HepG2 (cell line): ENCODE measurements at places on chromosomes 6 and 20.

- DNase-seq: no peak
Measured at GRCh38 chr20:36028106-36028808, 59.9 kb downstream of the CNBD2 start.

GRCh38 chr6:119350202-119350951, 816 bp upstream of the MAN1A1 start:
- peak; percentile 33 for DNase-seq

GRCh38 chr20:9916761-9917160, 77.9 kb upstream of the PAK5 start:
- no peak for DNase-seq

DNA sequence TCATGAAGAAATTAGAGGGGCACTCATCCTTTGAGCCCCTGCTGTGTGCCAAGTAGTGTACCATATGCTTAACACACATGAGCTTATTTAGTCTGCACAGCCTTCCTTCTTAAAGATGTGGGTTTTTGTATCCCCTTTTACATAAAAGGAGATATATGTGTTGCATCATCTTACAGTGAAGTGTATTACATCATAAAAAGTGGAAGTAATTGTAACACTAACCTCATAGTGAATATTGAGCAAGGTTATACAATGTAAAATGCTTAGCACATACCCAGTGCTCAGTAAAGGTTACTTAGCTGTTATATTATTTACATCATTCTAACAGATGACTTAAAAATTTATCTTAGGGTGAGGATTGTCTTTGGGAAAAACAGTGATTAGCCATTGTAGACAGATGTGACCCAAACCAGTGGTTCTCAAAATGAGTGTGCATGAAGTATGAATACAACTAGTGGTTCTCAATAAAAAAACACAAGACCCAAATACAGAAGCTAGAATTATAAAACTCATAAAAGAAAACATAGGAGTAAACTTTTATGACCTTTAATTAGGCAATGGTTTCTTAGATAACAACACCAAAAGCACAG, 3.8 kb upstream of the PIGU start:
- no peak for DNase-seq

DNA sequence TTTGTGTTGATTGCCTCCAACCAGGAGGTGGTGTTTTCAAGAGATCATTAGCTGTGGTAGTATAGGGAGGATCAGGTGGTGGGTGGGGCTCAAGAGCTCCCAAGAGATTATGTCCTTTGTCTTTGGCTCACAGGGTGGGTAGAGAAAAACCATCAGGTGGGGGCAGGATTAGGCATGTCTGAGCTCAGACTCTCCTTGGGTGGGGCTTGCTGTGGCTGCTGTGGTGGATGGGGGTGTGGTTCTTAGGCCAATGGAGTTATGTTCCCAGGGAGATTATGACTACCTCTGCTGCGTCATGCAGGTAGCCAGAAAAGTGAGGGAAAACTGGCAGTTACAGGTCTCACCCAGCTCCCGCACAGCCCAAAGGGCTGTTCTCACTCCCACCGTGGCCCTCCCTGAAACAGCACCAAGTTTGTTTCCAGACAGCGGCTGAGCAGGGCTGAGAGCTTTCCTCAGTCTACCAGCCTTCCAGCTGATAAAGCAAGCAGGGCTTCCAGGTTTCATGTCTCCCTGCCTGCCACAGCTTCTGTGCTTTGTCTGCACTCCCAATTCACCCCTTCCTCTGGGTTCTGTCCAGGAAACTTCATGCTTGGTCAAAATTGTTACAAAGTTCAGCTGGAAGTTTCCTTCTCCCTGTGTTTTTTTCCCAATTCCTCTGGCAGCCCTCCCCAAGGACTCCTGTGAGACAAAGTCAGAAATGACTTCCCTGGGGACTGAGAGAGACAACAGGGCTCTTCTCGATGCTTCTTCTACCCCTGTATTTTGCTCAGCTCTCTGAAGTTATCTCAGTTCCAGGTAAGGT, 481.1 kb upstream of the MAN1A1 start:
- DNase-seq: no peak

DNA sequence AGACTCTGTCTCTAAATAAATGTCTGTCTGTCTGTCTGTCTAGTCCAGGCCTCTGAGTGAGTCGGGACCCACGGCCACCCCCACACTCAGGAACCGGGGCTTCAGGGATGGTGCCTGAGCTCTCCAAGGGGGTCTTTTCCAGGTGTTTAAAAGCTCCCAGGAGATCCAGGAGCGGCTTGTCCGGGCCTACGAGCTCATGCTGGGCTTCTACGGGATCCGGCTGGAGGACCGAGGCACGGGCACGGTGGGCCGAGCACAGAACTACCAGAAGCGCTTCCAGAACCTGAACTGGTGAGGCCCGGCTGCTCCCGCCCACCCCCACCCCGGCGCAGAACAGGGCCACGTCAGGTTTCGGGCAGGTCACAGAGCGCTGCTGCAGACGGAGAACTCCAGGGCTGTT, 5.5 kb upstream of the COL9A3 start:
- no peak for DNase-seq

- peak; percentile 50 for DNase-seq
Measured at GRCh38 chr6:148599967-148600426, 146.8 kb upstream of the UST start.

DNA sequence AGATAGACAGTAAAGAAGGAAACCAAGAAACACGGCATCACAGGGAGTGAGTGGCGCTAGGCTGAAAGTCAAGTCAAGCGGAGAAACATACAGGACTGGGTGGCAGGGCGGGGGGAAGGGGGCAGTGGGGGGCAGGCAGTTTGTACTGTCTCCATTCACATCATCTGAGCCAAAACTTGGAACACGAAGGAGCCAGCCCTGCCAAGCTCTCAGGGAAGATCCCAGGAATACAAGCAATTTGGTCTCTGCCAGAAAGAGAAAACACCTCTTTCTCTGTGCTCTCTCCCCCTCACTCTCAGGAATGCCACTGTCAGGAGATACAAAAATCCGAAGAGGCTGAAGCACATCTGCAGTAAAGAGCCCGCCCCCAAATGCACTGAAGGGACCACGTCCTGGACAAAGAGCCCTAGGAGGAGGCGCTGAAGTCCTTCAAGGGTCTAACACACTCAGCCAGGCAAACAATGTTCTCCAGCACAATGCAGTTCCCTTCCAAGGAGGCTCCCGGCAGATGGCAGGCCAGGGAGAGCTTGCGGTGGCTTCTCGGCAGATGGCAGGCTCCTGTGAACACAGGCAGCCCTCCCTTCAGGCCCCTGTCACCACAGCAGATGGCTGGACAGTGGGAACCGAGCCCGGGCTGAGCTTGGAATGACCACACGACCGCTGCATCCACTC, 90.0 kb downstream of the ATP9A start:
- no peak for DNase-seq

DNA sequence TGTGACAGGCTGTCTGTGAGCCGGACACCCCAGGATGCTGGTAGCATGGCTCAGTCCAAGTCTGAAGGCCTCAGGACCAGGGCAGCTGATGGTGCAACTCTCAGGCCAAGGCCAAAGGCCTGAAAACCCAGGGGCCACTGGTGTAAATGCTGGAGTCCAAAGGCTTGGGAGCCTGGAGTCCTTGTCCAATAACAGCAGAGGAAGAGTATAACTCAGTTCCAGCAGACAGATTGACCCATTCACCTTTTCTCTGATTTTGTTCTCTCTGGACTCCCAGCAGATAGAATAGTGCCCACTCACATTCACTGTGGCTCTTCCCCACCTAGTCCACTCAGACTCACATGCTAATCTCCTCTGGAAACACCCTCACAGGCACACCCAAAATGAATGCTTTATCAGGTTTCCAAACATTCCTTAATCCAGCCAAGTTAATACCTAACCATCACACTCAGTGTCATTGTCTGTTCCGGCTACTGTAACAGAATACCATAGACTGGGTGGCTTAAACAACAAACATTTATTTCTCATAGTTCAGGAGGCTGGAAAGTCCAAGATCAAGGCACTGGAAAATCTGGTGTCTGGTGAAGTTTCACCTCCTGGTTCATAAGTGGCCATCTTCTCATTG, 5.0 kb upstream of the TRAF3IP2 start:
- peak; percentile 87 for DNase-seq

DNA sequence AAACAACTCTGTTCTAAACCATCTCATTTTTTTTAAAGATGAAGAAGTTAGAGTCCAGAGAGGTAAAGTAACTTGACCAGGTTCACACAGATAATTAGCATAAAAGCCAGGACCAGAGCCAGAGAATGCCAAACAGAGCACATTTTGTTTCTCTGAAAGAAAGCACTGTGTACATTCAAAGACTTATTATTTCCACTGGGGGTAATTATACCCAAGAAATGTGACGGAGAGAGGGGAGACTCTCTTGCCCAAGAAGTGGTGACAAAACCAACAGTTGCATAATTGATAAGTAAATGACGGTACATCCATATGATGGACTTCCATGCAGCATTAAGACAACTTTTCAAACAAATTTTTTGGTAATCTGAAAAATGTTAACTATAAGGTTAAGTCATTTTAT, 111.6 kb downstream of the RTN4IP1 start:
- DNase-seq: no peak
